ENCODE measurements at places on chromosomes 16 and 17.

DNA sequence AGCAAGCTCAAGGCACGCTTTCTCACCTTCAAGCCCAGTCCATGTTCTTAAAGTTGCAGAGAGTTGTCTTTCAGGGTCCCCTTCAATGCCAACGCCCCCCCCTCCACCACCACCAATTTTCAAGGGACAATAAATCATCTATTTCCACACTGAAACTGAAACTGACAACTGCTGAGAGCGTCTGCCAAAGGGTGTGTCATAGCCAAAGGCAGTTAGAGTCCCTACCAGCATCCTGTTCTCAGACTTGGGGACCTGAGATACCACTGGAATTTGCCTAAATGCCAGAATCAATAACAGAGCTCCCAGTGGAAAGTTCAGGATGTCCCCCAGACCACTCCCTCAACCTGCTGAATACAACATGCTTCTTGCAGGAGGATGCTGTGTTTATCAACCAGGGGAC, 133.2 kb upstream of the SOX9 start:
- no peak for DNase-seq

DNA sequence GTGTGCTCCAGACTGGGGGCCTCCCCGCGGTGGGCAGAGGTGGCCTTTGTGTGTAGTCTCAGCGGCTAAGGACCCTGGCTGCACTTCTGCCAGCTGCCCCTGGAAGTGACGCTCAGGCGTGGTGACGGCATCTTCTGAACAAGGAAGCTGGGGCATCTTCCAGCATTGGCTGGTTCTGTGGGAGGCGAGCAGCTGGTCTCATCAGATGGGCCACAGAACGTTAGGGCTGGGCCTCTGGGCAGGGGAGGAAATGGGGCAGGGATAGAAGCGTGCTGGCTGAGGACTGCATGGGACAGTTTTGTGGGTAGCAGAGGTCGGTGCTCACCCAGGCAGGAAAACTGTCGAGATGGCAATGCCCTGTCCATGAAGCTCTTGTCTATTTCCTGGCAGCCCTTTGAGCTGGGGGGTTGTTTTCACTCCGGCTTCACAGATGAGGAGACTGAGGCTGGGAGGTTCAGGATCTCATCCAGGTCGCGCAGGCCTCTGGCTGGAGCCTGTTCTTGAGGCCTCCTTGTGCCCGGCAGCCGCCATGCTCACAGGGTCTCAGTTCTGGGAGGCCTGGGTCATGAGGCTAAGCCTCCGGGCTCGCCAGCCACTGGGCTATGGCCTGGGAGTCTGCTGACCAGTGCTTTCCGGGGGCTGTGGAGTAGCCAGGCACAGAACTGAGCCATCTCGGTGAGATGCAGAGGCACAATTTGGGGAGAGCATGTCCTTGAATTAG, 16.3 kb downstream of the IRF8 start:
- no peak for DNase-seq

DNA sequence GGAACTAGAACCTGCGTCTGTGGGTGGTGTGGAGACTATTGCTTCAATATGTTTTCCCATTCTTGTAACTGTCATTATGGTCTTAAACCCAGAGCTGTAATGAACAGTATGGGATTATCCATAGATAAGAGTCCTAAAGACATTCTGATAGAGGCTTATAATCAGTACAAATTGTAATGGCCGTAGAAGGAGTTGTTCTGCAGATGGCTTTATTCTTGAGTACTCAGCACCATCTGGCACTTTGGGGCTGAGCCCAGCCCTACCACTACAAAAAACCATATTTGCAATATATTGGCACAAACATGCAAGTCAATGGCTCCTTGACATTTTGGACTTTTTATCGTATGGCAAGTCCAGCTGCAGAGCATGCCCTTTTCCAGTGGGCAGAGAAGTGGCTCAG, 150.0 kb downstream of the HS3ST4 start:
- no peak for DNase-seq

DNA sequence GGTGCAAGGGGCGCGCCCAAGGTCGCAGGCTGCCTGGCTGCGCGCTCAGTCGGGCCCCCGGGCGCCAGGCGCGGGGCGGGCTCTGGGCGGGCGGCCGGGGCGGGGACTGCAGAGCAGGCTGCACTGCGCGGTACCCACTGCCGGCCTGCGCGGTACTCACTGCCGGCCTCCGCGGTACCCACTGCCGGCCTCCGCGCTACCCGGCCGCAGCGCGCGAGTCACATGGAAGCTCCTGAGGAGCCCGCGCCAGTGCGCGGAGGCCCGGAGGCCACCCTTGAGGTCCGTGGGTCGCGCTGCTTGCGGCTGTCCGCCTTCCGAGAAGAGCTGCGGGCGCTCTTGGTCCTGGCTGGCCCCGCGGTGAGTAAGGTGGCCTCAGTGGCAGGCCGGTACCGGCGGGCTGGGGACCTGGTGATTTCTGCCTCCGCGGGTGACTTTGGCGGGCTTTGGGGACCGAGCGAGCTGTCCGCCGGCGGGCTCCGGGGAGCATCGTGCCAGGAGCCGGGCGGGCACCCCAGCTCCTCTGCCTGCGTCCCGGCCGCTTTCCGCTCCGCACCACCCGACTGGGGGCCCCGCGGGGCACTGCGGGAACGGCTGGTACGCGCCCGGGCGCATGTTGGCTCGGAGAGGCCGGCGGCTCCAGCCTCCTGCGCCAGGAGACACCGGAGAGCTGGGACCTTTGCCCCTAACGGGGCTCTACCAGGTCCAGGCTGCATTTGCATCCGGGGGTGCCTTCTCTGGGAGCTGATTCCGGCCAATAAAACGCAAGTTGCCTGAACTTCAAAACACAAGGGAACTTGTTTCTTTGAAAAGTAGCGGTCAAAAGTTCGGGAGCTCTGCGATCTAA, at the start of gene SLC47A1:
SLC47A1 (plus strand) TSS at position 137 of the 844 bp plus-strand sequence; CDS start at position 223, 86 bp downstream.
- DNase-seq = no peak

DNA sequence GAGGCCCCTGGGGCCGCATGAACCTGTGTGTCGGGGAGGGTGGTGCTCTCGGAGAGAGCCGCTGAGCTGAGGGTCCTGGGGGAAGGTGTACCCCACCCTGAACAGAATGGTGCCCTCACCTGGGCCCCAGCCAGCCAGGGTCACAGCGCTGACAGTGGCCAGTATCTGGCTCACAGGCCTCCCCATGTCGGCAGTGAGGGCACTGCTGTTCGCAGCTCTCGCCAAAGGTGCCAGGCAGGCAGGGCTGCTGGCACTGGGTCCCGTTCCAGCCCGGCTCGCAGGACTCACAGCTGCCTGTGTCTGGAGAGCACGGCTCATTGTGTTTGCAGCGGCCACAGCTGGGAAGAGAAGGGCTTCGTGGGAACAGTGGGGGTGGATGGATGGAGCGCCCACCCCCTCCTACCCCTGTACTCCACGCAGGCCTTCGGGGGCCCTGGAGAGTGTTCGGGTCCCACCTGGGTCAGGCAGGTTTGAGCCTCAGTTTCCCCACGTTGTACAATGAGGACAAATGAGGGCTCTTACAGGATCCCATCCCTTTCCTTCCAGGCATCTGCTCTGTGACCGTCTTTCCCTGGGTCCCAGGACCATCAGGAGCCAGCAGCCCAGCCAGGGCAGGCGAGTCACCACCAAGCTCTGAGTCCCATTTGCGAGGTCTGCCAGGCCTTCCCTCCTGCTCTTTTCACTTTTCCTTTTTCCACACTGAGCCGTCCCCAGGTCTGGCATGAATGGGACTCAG, 5.0 kb downstream of the SCARF1 start:
- DNase-seq = no peak

- DNase-seq = no peak
These were observed 54.3 kb downstream of the WNT3 start for GRCh38 chr17:46764000-46764708.

- no peak for DNase-seq
These were observed 444.3 kb downstream of the KCNJ2 start for GRCh38 chr17:70613681-70614080.

- no peak for DNase-seq
These were observed 215.1 kb downstream of the TMEM114 start for GRCh38 chr16:8375232-8375587.

DNA sequence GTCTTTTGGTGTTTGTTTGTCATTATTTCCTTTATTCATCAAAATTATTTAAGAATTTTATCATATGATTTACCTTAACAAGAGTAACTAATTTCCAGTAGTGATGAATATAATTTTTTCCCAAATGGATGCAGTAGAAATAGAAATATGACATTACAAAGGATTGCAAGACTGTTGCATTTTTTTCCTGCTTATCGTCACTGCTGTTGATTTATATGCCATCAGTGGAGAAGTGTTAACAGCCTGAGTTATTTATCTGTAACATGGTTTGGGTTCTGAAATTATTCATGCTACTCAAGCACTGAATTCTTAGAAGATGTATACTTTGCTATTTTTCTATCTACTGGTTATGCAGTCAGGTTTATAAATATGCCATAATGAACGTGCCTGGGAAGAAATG, 68.6 kb downstream of the TMEM100 start:
- peak; percentile 66 for DNase-seq
